ENCODE measurements at places on chromosomes 3 and 15.

DNA sequence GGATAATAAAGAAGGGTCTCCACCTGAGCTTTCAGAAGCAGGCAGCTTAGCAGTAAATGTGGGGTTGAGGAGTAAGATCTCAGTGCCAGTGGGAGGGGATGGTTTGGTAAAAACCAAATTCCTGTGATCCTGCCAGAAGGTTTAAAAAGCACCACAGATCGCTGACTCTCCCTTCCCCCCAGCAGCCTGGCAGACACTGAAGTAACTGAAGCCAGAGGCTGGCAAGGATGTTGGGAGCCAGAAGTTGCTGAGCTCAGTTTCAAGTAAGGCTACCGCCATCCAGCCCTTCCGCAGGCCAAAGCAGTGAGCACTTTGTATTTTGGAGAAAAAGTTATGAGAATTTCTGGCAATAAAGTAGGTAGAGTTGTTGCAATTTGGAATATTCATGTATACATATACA is 246.4 kb downstream of the ZNF621 start:
- DNase-seq: no peak

GRCh38 chr3:68919000-68919399 is 13.3 kb downstream of the TAFA4 start:
- no peak for DNase-seq

- no peak for DNase-seq
These were observed 126.6 kb downstream of the WDR76 start for GRCh38 chr15:43953402-43953801.

DNA sequence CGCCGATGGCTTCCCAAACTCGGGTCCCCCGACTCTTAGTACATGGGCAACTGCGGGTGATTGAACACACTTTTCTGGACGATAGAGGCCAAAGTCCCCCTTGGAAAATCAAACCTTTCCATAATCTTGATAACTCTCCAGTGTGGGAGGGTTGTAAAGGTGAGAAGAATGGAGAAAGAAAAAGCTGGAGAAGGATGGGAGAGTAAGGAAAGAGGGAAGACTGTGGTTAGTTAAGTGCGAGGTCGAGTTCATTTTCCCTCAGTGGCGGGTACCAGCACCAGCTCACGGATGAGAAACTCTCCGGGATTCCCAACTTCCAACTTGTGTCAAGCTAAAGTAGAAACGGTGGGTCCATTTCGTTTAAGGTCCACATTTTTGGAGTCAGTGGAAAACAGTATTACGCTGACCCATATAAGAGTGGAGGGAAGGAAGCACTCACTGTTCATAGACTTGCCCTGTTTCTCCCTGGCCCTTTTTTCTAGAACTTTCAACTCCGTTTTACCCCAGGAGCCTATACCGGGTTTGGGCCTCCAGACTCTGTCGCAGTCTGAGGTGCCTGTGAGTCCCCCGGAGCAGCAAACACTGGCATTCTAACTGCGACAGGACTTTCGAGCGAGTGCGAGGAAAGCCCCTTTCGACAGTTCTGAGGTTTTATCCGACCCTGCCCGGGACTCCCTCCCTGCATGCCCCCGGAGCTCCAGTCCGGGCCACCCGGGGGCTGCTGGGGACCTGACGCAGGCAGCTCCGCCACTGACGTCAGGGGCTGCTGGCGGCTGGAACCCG is 14.8 kb downstream of the ZIC1 start:
- no peak for DNase-seq

GRCh38 chr3:12508291-12508700 is 24.0 kb downstream of the TSEN2 start:
- no peak for DNase-seq

DNA sequence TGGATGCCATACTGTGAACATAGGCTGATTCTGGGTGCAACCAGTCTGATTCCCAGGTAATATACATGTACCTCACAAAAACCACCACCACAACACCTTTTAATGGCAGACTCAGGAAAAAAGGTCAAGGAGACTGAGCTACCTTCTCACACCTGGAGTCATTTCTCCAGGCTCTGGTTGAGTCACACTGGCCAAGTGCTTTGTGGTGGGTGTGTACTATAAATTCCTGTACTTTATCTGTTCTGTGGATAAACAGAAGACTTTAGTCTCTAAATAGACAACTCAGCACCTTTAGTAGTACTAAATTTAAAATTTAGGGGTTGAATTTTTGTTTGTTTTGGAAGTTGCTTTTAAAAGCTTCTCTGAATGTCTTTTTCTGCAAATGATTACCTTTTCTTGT is 46.7 kb downstream of the TOP2B start:
- no peak for DNase-seq

DNA sequence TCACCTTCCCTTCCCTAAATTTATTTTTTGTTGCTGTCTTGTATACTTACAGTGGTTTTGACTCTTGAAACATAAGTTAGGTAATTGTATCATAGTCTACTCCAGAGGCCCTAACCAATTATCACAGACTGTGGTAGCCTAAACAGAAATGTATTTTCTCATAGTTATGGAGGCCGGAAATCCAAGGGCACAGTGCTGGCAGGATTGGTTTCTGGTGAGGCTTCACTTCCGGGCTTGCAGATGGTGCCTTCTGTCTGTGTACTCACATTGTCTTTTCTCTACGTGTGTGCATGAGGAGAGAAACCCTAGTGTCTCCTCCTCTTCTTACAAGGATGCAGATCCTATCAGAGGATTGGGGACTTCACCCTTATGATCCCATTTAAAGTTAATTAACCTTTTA is 290.2 kb upstream of the KCNMB2 start:
- no peak for DNase-seq

DNA sequence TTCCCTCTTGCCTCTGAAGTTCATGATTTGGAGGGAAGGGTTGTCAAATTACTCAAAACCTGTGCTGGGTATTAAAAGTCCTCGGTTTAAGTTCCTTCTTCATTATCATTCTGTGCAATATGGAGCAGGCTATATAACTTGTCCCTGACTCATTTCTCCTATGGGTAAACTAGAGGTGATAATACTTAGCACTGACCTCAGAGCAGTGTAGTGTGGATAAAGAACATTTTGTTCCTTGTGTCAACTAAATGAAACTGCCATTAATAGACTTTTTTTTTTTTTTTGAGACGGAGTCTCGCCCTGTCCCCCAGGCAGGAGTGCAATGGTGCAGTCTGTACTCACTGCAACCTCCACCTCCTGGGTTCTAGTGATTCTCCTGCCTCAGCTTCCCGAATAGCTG is 2.2 kb upstream of the BBX start:
- DNase-seq: no peak

DNA sequence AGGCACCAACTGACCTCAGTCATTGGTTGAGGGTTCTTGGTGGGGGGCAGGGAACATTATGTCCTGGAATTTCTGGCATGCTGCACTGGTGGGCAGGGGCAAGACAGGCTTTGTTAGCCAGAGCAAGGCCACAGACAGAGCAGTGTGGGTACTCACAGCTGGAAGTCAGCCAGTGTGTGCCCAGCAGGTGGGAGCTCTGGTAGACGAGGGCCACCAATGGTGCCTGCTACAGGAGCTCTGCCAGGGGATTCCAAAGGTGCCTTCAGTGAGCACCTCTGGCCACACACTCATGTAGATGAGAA is 31.3 kb downstream of the CYP8B1 start:
- no peak for DNase-seq

DNA sequence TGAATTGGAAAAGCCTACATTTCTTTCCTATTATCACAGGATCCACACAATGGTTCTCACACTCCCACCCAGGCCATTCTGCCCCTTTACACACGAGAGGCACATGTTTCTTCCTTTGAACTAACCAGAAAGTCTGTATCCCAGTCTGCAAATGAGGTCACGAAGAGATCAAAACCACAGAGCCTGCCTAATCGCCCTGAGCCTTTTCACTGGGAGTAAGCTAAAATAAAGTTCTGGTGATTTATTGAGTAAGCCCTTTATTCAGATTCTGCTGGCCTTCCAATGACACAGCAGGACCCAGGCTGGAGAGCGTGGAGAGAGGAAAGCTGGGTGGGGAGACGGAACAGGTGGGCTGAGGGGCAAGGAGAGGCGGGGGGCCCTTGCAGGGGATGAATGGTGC is 78.7 kb downstream of the ATP1B3 start:
- no peak for DNase-seq

DNA sequence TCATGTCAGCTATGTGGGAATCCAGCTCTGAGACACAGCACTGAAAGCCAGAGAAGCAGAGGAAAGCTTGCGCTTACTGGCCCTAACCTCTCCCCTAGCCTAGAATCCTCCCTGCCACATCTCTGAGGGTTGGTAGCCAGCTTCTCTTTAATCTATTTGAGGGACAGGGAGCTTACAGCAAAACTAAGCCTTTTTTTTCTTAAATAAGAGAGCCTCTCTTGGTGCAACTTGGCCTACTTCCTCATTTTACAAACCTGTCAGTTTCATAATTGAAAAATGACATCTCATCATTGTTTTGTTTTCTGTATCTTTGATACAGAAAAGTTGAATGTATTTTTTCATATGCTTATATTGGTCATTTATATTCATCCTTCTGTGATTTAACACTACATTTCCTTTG is 193.9 kb downstream of the ZNF621 start:
- DNase-seq: no peak

- no peak for DNase-seq
These were observed 763 bp downstream of the GOLGB1 start for GRCh38 chr3:121748680-121749275.

DNA sequence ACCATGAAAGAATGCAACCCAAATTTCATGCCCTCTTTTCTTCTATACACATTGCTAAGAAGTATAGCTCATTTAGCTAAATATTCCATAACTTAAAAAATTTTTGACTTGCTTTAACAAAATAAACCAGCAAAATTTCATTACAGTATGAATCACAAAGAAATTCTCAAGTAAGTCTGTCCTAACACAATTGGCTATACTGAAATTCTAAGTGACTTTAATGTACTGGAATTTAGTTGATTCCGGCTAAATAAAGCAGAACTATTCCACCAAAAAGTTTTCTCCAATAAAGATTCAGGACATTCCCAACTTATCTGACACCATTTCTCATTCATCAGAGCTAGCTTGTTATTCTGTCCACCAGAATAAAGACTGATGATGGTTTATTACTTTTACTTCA is 23.8 kb downstream of the LRRFIP2 start:
- DNase-seq: no peak

DNA sequence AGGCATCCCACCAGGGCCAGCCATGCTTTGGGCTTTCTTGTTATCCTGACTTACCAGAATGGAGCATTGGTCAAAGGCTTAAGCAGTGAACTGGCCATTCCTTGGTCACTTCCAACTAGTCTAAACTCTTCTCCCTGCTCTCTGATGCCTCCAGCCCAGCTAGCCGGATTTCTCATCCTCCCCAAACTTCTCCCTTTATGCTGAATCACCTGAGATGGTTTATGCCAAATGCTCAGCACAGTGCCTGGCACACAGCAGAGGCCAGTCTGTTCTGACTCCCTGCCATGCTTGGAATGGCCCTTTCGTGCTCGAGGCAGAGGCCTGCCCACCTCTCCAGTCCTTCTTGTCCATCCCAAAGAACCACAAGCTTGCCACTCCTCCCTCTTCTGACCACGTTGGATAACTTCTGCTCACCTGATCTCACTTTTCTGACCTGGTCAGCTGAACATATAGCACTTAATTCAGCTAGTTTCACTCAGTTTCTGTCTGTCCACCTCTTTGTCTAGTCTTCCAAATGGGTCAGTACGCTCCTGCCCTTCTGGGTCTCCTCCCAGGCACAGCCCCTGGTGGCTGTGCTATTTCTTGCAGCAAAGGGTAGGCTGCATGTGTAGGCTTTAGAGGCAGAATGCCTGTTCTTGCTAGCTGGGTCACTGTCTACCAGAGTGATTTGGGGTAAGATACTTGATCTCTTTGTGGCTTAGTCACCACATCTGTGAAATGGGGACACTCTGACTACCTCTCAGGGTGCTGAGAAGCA is 2.2 kb upstream of the RBP1 start:
- no peak for DNase-seq

- no peak for DNase-seq
These were observed 9.1 kb downstream of the ADAMTS17 start for GRCh38 chr15:100332721-100333120.

DNA sequence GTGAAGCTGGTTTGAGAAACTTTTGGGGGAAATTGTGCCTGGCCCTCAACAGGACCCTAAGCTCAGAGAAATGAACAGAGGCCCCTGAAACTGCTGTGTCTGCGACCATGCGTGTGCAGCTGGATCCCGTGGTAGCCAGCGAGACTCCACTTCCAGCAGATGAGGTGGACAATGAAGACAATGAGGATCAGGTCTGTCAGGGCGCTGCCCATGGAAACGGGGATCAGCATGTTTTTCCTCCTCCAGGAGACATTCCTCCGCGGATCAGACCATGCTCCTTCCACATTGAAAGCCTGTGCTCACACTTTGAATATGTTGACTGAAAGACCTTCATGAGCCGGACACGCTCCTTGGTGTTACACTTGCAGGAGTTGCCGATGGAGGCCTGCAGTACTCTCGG is 1439.8 kb upstream of the ALCAM start:
- DNase-seq: no peak

GRCh38 chr3:113533534-113533892 is 1.2 kb downstream of the SIDT1 start:
- no peak for DNase-seq

DNA sequence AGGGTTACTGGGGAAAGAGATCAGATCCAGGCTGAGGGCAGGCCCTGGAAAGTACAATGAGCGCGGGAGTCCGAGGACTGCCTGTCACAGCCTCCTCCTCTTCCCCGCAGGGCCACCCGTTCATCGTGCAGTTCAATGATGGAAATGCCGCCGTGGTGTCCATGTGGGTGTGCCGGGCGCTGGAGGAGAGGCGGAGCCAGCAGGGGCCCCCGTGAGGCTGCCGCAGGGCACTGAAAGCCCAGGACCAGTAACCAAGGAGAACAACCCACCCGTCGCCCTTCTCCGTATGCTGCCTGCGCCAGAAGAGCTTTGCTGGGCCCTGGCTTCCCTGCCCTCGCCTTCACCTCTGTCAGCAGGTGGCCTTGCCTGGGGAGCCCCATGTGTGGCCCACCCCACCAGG is 18.8 kb upstream of the SKOR1 start:
- no peak for DNase-seq

DNA sequence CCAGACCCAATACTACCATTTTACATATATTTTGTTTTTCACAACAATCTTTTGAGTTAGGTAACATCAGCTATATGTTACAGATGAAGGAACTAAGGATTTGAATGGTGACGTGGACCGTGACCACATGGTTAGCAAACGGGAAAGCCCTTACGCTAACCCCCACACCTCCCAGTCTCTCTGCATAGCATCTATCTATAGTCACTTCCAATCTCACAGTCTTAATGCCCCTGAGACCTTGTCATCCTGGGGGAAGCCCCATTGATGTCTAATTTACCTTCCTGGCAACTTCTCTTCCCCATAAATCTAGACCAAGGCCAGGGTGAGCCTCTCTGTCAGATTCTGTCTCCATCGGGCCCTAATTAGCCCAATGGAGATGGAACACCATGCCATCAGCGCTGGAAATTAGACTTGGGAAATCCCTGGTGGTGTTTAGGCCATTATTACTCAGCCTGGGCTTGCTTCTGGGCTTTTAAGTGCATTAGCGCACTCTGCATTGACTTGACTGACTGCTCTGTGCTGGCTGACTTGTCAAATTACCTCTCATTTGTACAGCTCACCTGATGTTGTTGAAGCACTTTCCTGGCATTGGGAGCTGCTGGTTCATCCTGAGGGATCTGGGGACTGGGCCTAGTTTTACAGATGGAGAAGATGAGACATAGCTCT is 34.0 kb upstream of the SH3GL3 start:
- DNase-seq: no peak

Data from NCI-H1417 treated with DMSO at 0.1 percent for 48 hours (cell line).